GM13977 (cell line): ENCODE measurements at places on chromosomes 2 and 18.

GRCh38 chr2:148542614-148543013 lies 101.9 kb upstream of the EPC2 start:
- no peak for DNase-seq

DNA sequence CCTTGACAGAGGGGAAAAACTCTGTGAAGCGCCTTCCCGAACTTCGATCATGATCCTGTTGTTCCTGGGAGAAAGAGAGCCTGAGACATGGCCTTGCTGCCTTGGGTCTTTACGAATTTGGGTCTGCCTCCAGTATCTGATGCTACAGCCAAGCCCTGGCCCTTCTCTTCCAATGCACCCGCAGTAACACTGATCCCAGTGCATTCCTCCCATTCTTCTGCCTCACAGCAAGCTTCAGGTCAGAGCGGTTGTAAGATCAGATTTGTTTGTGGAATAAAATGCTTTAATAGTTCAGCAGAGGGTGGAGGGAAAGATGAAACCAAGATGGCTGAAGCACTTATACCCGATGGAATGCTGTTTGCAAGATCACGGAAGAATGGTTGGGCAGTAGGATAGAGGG lies 196.7 kb upstream of the SIX2 start:
- no peak for DNase-seq

DNA sequence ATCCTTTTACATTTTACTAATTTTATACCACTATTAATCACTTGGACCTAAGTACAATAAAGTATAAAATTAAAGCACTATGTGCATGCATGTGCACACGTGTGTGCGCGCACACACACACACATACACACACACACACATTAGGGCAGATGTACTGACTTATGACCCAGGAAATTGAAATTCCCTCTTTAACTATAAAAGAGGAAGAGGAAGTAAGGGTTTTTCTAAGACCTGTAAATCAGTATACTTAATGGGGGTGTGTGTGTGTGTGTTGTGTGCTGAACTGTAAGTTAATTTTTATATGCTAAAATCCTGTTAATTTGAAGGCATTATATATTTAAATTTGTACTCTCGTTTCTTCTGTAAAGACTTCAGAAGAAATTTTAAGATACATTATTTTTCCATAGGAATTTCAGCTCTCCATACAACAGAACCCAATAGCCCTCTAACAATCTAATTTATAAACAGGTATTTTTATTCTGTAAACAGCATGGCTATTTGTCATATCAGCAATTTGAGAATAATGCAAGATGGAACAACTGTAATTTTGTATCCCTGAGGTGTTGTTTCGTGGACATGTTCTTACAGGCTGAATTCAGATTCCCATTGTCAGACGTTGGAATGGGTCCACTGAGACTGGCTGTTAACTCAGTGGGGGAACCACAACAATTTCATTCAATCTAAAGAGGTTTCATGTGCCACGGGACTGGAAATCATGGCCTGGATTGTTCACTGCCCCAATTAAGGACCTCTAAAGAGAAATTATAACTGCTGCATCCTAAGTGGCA lies 90.9 kb downstream of the PLA2R1 start:
- no peak for DNase-seq

DNA sequence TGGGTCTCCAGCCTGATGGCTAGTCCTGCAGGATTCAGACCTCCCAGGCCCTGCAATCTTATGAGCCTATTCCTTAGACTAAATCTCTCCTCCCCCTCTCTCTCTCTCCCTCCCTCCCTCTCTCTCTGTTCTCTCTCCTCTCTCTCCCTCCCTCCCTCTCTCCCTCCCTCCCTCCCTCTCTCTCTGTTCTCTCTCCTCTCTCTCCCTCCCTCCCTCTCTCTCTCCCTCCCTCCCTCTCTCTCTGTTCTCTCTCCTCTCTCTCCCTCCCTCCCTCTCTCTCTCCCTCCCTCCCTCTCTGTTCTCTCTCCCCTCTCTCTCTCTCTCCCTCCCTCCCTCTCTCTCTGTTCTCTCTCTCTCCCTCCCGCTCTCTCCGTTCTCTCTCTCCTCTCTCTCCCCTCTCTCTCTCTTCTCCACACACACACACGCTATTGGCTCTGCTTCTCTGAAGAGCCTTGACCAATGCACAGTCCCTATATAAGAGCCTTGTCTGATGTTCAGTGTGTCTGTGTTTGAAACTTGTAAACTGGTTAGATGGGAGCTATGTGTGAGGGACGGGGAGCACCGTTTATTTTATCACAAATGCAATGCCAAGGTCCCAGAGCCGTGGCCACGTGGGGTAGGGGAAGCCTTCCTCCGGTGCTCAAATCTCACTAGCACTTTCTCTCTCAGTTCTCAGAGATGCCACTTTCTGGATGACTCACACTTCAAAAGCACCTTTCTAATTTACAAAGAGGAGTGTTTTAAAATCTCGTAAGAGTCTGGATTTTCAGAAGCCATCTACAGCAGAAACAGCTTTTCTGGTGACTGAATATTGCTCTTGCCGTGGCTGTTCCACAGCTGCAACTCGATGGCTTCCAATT lies 9.4 kb upstream of the PRLH start:
- DNase-seq: peak; percentile 79

DNA sequence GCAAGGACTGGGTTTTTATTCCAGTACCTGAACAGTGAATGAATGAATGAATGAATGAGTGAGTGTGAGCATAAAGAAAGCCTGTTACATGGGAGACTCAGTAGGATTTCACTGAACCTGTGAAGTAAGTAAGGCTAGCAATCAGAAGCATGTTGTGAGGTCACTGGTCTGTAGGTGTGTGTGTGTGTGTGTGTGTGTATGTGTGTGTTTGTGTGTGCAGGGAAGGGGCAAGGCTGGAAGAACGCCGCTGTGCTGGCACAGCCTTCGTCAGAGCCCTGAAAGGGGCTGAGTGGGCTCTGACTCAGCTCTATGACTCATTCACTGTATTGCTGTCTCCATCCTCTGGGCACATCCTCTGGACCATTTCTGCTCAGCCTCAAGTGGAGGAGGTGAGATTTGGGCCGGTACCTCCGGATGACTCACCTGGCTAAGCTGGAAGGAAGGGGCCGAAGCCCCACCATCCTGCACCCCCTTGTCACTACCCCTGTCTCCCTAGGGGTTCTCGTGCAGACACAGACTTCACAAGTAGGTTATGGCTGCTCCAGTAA lies 51.4 kb upstream of the MRPL33 start:
- DNase-seq: no peak

DNA sequence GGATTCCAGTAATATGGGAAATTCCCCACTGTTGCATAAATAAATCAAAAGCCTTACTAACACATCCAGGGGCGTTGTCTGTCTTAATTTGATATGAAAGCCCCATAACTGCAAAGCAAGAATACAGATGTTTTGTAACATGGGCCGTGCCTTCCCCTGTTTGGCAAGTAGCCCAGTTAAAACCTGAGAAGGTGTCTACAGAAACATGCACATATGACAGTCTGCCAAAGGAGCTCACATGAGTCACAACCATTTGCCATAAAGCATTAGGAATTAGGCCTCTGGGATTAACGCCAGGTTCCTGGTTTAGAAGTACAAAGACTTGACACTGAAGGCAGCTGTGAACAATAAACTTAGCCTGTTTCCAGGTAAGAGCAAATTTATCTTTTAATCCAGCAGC lies 43.1 kb upstream of the LONRF2 start:
- no peak for DNase-seq

DNA sequence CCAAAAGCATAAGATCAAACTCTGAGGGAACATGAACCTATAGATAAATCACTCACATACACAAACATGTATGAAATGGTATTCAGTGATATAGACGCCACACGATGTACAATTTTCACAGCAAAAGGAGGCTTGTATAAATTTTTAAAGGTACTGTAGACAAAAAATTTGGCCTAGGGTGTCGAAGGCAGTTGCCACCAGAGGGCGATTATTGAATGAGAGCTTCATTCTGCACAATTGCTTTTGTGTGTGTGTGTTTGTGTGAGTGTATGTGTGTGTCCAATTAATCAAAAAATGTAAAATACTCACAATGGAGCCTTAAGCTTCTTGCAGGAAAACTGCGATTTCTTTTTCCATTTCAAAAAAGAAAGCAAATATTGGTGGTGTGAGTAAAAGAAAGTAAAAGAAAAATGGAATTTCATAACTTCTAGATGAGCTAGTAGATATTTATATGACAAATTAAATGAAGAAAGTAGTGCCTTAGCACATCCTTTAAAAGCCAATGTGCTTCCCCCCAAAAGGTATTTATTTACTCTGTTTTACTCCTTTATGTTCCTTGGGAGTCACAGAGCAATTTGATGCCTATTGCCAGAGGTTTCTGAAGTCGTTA lies 800.1 kb downstream of the SATB2 start:
- DNase-seq: peak; percentile 7

GRCh38 chr2:240926516-240927389 lies 20.6 kb downstream of the CROCC2 start:
- no peak for DNase-seq

- DNase-seq: no peak
Observed at GRCh38 chr2:62525549-62526269, 19.7 kb upstream of the TMEM17 start.

- no peak for DNase-seq
Observed at GRCh38 chr2:30662268-30663131, 144.7 kb downstream of the CAPN13 start.

DNA sequence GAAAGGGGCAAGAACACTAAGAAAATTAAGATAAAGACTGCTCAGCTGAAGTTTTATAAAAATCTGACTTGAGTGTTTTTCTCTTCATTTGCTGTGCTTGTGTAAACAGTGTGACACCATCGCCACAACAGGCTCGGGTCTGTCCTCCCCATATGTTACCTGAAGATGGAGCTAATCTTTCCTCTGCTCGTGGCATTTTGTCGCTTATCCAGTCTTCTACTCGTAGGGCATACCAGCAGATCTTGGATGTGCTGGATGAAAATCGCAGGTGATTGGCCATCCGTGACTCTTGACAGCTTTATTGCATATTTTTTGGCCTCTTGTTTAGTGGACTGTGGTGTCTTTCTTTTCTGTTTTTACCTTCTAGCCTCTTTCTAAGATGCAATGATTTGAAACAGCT lies 22.1 kb downstream of the MFF start:
- no peak for DNase-seq

GRCh38 chr2:196440413-196440812 lies 199.1 kb upstream of the CCDC150 start:
- DNase-seq: no peak

DNA sequence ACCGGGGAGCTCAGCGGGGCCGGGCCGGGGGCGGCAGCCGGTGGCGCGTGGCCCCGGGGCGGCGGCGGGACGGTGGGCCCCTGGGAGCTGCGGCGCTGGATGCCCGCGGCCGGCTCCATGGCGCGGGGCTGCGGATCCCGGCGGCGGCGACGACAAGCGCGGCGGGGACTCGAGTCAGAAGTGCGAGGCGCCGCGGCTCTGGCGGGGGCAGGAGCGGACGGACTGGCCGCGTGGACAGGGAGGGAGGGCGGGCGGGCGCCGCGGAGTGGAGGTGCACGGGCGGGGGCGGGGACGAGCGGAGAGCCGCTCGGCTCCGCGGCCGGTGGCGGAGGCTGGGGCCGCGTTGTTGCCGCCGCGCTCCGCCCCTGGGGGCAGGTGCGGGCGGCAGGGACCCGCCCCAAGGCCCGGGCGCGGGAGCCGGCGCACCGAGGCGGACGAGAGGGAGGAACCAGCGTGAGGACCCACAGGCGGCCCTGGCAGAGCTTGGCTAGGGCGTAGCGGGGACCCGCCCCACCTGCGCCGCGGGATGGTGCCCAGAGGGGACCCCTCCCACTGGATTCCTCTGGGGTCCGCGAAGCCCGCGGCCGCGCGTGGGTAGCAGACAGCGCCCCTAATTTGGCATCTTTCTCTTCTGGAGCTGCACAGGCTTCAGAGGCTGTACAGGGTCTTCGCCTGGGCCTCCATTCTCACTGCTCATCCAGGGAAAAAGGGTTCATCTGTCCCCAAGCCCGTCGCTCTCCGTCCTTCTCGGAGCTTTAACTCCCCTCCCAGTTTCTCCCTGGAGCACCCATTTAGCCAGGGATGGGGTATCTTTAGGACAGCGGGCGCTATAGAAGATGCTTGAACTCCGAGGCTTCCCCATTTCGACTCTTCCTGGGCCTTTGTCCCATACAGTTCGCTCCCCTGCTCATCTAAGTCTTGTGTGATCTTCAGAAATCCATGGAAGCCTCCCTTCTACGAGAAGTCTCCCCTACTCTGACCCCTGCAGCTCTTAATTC lies at the start of gene TMEM163:
Gene TMEM163 (minus strand): TSS at position 184 of the 998 bp plus-strand sequence.
- DNase-seq: peak; percentile 70

DNA sequence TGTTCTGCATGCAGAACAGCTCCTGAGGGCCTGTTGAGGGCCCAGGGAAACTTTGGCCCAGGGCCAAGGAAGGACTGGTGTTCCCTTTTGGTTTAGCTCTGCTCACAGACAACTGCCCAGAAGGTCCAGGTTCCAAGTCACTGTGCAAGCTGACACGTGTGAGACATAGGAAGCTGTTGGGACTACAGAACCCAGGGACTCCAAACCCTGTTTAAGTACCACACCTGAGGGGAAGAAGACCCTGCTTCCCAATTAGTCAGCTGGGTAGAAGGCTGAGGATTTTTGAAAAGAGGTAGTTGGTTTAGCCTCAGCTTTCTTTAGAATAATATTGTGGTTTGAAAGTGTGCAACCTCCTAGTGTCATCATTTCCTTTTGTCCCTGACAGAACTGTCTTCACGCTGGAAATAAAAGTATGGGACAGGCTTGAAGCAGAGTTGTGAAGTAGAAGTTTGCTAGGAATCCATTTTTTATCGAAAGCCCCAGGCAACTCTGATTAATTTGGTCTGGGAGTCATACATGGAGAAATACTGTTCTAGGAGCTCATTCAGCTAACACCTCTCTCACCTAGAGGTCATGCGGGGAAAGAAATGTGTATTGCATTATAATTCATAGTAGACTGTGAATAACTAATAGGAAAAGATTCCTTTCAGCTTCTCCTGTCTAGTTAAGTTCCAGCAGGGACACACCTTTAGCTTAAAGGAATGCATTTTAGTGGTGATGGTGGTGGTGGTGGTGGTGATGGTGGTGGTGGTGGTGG lies 19.9 kb upstream of the IL1RL1 start:
- no peak for DNase-seq

GRCh38 chr2:172614932-172615331 lies 59.0 kb downstream of the PDK1 start:
- DNase-seq: no peak

- no peak for DNase-seq
Observed at GRCh38 chr2:171878481-171878993, 15.5 kb downstream of the SLC25A12 start.

DNA sequence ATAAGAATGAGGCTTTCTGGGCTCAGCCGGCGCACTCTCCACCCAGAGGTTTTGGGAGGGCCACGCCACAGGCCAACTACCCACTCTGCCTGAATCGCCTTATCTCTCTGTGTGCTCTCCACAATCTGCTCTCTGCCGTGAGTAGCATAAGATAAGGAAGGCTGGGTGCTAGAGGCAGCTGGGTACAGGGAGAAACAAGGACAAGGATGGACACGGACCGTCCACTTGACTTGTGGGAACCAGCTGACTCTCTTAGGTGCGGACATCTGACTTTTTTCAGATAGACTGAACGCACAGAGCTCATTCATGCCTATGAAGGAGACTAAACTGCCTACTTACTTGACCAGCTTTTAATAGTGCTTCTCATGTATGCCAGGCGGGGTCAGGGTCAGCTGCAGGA lies 14.3 kb downstream of the NPAS2 start:
- DNase-seq: no peak

DNA sequence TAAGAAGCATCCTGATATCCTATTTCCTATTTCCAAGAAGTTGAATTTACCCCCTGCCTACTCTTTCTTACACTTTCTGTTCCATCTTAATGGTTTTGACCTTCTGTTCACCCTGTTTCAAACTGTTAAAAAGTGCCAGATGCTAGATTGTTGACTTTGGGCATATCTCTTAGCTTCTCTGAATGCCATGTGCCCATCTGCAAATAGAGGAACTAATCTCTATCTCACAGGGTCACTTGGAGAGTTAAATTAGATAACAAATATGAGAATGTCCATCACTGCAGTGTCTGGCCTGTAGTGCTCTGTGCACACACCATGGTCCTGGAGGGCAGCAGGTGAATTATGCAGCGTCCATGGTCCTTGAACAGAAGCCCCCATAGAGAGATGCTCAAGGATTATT lies 83.8 kb downstream of the LRATD1 start:
- no peak for DNase-seq
